Stimulated activated CD8-positive, alpha-beta memory T cell treated with anti-CD3 and anti-CD28 coated beads, Interleukin-15, amount 100 ng/mL, for 1 hour (primary cell): ENCODE measurements at places on chromosomes 13 and 19.

DNA sequence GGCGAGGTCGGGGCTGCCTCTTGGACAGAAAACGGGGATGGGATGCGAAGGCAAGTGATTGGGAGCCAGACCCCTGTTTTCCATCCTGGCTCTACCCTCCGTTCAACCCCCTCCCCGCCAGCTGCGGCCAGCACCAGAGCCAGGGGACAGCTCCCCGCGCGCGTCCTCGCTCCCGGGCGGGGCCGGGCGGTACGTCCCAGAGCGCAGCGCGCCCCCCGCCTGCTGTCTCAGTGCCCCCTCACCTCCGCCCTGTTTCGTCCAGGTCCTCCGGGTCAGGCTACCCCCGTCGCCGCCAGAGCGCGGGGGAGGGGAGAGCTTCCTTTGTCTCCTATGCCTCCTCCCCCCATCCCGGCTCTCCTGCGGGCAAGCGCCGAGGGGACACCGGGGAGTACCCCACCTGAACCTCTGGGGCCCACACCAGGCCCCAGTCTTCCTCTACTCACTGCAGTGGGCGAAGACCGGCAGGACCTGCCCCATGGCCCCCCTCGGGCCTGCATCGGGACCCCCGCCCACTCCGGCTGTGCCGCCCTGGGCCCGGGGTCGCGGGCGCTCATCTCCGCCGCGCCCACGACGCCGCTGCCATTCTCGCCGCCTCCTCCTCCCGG, 396 bp downstream of the RTN2 start:
- no peak for DNase-seq

DNA sequence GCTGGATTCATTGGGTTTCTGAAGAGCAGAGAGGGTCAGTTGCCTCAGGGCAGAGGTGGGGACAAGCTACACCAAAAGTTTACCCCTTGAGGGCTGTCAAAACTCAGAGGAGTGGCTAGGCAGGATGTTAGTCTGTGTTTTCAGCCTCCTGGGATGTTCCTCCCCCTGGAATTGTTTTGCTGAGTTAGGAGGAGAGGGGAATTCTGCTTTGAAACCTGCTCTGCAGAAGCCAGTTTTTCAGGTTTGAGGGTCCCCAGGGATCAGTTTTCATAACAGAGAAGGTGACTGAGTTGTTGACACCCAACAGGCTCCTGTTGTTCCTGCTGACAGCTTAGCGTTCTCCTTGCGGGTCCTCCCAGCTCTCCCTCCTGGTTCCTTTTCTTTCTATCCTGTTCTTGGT, 121.9 kb upstream of the TMTC4 start:
- DNase-seq: no peak

GRCh38 chr13:32455594-32455903, 27.6 kb upstream of the N4BP2L1 start:
- DNase-seq: no peak

- DNase-seq: no peak
Measured at GRCh38 chr13:111862836-111863815, 203.8 kb upstream of the SOX1 start.
